ENCODE measurements at places on chromosomes 16 and 17.
A peak's percentile ranks its signal among the peaks of the same experiment; 100 is the strongest.

DNA sequence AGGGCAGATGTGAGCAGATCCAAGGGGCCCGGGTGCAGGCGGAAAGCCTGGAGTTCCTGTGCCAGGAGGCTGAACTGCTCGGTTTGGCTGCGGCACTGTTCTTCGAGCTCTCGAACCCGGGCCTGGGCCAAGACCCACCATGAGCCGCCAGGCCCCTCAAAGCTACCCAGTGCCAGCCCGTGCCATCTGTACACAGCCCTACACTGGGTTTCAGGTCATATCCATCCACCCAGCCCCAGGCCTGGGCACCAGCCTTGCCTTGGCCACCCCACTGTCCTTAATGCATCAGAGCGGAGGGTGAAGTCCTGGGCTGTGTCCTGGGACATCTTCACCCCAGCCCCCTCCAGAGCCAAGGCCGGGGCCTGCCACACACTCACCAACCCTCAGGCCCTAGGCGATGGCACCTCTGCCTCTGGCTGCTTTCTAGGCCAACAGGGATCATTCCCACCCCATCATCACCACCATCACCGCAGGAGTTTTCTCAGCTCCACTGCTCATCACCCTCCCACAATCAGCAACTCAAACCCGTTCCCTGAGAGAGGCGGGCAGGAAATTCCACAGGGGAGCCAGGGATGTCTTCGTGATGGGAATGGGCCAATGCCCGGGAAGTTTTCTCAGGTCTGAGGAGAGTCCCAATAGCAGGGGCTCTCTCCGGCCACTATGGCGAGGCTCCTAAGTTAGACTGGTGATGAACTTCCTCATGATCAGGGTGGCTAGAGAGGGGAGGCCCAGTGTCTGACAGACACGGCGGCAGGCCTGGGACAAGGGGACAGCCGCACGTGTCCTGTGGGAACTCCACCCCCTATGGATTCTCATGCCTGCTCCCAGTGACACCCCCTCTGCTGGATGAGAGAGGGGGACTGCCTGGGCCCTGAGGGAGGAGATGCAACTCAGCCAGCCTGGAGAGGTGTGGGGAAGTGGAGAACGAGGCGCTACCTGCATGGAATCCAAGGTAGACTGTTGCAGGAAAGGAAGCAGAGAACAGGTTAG lies 9.1 kb downstream of the TSPOAP1 start:
- DNase-seq, result no peak

- DNase-seq, result no peak
Measured at GRCh38 chr16:81879625-81880024, 100.5 kb downstream of the PLCG2 start.

DNA sequence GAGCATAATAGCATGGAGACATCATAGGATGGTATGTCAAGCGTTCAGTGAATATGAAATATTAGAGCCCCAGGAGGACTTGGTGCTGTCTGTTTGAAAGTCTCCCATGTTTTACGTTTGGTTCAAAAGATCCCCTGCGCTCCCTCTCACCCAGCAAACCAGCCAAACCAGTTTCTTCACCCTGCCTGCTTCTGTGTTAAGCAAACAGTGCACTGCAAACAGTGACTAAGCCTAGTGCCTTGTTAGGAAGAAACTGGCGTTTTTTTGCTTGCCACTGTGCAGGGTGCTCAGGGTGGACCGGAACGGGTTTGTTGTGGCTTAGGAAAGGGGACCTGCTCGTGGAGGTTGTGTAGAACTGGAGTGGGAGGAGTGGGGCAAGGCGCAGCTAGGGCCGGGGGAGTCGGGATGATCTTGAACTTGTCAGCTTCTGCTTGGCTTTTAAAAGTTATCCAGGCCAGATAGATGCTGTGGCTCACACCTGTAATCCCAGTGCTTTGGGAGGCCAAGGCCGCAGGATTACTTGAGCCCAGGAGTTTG lies 7.7 kb downstream of the CDH1 start:
- DNase-seq, result no peak

GRCh38 chr17:65662196-65662595 lies 100.7 kb upstream of the AXIN2 start:
- no peak for DNase-seq

GRCh38 chr17:39629898-39630297 lies 3.1 kb downstream of the PPP1R1B start:
- no peak for DNase-seq

- no peak for DNase-seq
Measured at GRCh38 chr17:10403589-10403988, 18.2 kb downstream of the MYH8 start.

DNA sequence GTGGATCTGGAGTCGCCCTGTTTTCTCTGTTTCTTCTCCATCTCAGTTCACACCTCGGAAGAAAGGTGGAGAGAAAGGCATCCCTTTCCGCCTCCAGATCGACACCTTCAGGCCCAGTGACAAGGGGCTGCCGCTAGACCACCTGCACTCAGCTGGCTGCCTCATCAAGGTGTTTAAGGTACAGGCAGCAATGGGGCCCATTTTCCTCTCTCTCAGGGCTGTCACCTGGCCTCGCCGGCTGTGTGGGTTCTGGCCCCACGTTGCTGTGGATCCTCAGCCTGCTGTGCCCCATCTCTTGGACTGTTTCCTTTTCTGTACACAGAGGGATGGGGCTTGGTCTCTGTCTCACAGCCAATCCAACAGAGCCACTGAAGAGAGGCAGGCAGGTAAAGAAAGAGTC lies 17.4 kb upstream of the STAC2 start:
- DNase-seq, result no peak

- DNase-seq, result no peak
Measured at GRCh38 chr16:88760424-88761142, 24.4 kb downstream of the PIEZO1 start.

GRCh38 chr17:49699966-49700575 lies 7.7 kb downstream of the SLC35B1 start:
- DNase-seq, result no peak

DNA sequence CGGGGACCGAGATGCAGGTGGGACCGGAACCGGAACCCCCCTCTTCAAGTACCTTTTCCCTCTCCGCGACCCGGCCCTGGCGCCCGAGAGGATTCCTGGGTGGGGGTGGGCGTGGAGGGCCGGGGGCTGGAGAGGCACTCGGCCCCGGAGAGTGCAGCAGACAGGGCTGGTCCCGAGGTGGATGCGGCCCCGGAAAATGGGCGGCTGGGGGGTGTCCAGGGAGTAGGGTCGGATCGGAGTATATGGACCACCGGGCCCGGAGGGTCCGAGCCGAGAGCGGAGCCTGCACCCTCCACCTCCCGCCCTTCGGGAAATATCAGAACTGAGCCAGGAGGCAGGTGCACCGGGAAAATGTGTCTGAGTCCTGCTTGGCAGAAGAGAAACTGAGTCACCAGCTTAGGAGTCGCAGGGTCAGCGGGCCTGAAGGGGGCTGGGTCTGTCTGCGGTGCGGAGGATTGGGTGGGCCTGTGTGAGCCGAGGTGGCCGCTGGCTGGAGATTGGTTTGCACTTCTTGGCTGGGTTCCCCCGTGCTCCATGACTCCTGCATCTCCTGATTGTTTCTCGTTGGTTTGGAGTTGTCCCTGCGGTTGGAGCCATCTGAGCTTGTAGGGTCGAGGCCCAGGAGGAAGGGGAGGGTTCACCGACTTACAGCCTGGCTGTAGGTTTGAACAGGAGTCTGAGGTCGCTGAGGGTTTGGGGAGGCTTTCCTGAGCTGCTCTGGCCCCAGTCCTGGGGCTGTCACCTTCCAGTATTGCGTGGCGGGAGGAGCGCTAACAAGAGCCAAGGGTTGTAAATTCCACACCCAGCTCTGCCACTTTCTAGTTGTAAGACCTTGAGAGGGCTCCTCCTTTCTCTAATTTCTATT lies 518 bp downstream of the SH2B1 start:
- no peak for DNase-seq

DNA sequence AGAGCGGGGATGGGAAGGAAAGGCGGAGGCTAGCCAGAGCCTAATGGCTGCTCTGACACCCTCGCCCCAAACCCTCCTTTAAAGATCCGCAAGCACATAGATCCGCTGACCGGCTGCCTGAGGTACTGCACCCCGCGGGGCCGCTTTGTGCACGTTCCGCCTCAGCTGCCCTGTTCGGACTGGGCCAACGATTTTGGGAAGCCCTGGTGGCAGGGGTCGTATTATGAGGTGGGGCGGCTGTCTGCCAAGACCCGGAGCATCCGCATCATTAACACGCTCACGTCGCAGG lies 663 bp downstream of the CYB5D1 start:
- DNase-seq, result peak; percentile 38

DNA sequence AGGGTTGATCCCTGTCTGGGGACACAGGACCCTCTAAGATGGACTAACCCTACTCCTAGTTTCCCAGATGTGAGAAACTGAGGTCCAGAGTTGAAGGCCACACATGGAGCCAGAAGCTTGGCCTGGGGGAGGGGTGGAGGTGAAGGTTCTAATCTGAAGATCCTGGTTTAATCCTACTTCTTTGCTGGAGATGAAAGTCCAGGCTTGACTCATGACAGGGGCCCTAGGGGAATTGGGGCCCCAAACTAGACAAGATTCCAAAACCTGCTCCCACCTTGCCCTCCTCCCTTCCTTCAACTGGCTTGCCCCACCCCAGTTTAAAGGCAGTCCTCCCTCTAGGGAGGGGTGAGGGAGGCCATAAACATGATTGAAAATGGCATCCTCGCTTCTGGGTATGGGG lies 21.6 kb downstream of the IGF2BP1 start:
- DNase-seq, result no peak

- no peak for DNase-seq
Measured at GRCh38 chr17:82841921-82842596, 2.2 kb upstream of the ZNF750 start.

- DNase-seq, result peak; percentile 51
Measured at GRCh38 chr17:49210158-49211029, at the start of the genes ABI3 and GNGT2. ABI3 (plus strand) TSS chr17:49210707; CDS start chr17:49210725, 18 bp downstream. GNGT2 (minus strand) TSS chr17:49210574; CDS start chr17:49207422, 3,152 bp downstream.

- DNase-seq, result no peak
Measured at GRCh38 chr16:55658898-55659420, 3.2 kb downstream of the SLC6A2 start.

- DNase-seq, result peak; percentile 61
Measured at GRCh38 chr17:75587675-75588595, at the start of gene MYO15B. MYO15B (plus strand) TSS chr17:75587800; CDS start chr17:75588058, 258 bp downstream.

DNA sequence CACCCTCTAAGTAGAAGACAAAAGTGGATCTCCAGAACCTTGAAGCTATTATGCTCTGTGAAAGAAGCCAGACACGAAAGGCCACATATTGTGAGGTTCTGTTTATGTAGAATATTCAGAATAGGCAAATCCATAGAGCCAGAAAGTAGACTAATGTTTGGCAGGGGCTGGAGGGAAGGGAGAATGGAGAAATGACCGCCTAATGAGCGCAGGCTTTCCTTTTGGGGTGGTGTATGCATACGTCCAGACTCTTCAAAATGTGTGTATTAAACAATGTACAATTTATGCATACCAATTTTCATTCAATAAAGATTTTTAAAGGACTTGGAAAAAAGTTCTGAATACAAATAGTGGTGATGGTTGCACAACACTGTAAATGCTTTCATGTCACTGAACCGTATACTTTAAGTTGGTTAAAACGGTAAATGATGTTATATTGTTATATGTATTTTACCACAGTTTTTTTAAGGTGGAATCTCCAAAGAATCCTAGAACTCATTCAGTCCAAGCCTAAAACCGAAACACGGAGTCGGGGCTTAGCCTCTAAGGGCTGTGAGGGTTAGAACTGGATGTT lies 397.4 kb downstream of the SOX9 start:
- no peak for DNase-seq

GRCh38 chr16:80294172-80294571 lies 246.6 kb upstream of the DYNLRB2 start:
- DNase-seq, result no peak

DNA sequence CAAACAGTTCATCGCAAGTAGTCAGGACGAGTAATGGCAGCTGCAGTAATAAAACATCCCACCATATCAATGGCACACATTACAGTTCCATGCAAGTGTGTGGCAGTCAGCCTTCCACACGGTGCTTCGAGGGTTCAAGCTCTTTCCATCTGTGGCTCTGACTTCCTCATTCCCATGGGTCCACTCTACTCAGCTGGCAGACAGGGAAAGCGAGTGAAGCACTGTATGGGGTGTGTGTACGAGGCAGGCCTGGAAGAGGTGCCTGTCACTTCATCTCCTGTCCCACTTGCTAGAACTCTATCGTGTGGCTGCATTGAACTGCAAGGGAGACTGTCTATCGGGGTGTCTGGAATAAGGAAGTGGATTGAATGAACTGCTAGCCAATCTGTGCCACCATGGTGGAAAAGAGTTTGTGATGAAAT lies 160.6 kb downstream of the CPPED1 start:
- DNase-seq, result no peak
